ENCODE measurements at places on chromosomes 4 and X.
A peak's percentile ranks its signal among the peaks of the same experiment; 100 is the strongest.

- no peak for DNase-seq
These were observed 12.0 kb downstream of the EVC2 start for GRCh38 chr4:5696341-5696740.

GRCh38 chr4:122539861-122540465 lies 80.9 kb downstream of the IL21 start:
- DNase-seq = peak; percentile 13

DNA sequence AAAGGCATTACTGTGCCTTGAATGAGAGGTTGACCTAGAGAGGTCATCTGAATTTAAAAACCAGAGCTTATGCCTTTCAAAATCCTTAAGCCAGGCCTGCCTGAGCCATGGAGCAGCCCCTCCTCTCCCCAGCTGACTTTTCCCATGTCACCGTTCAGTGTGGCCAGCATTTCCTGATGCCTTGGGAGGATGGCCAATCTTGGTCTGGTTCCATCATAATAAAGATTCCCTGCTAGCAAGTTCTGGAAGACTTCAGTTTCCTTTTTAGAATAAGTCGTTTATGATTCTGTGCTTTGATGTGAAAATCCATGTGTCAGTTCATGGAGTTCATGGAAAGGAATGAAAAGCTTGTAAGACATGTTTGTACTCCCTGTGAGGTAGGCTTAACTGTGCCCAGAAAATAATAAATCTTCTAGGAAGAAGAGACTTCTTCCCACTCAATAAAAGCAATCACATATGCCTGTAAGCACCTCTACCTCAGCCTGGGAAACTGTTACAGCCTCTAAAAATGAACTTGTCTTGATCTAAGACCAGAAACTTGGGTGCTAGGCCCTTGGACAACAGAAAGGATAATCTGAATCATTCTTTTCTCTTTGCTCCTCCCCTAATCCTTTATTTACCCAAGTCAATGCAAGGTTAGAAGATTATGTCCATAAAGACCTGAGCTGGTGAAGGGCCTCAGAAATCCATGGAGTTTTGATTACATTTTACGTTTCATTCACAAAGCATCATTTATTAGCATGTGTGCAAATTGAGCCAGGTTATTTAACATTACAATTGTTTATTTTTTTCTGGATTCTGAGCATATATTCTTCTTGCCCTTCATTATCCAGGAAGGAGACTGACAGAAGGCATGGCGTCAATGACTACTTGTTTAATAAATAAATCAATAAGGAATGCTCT lies 84.0 kb upstream of the TBC1D9 start:
- DNase-seq = no peak

GRCh38 chr4:6423575-6423974 lies 48.8 kb downstream of the PPP2R2C start:
- DNase-seq = no peak

DNA sequence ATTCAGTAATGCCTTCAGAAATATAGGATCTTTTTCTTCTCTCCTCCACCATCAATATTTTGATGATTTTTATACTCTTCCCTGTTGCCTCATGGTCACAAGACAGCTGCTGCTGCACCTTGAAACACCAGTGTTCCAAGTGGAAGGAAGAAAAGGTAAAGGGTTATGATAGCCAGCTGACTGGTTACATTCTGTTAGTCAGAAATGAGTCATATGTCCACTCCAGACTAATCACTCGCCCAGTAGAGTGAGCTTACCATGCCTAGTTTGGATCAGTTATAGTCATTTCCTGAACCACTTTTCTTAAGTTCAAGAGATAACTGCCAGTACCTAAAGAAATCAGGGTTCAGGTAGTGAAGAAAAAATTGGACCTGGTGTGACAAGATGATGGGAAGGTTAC lies 532.3 kb upstream of the SMIM31 start:
- DNase-seq = no peak
